ENCODE measurements at places on chromosomes 2 and 18. TPM values are rescaled to one million over a fixed set of nuclear protein-coding genes. Genes with fewer than 3 reads are reported as not detected.

GRCh38 chr2:165793779-165794535, at the start of gene GALNT3:
TSS of gene GALNT3 (minus strand) at chr2:165794247. CDS start at chr2:165770700, 23,547 bp downstream.
- DNase-seq = peak; percentile 68

GRCh38 chr18:56171848-56172247, 466.5 kb downstream of the TXNL1 start:
- DNase-seq = no peak

- DNase-seq = peak; percentile 3
Measured at GRCh38 chr2:69012310-69013141, 453 bp upstream of the ANTXR1 start.

- no peak for DNase-seq
Measured at GRCh38 chr2:140472676-140473075, 1658.1 kb downstream of the LRP1B start.

DNA sequence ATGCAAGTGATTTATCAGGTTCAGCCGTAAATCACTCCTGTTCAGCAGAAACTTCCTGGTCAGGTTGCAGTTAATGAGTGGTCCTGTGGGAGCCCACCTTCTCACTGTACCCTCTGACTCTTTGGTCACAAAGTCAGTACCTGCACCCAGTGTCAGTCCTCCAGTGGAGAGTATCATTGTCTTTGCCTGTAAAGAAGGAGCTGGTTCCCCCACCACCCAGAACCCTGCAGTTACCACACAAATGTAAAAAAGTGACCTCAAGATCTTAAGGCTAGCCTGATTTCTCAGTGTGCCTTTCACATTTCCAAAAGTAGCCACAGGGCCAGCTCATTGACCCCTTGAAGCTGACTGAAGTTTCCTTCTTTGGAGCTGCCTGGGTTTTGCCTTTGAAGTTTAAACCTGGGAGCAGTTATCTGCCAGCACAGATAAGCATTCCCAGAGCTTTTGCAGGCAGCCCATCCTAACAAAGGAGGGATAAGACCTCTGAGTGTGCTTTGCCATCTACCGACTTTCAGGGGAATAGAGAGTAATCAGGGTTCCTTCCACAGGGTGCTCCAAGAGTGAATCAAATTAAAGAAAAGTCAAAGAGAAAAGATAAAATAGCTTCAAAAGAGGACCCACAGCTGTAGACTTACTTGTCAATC, 725.2 kb downstream of the CPS1 start:
- DNase-seq = peak; percentile 61

SDC1 gene
- 27.5 TPM for total RNA-seq

All from neural progenitor cell (in vitro differentiated cells).